ENCODE measurements at places on chromosomes 6 and 20. TPM values are rescaled to one million over a fixed set of nuclear protein-coding genes. Genes with fewer than 3 reads are reported as not detected.

DNA sequence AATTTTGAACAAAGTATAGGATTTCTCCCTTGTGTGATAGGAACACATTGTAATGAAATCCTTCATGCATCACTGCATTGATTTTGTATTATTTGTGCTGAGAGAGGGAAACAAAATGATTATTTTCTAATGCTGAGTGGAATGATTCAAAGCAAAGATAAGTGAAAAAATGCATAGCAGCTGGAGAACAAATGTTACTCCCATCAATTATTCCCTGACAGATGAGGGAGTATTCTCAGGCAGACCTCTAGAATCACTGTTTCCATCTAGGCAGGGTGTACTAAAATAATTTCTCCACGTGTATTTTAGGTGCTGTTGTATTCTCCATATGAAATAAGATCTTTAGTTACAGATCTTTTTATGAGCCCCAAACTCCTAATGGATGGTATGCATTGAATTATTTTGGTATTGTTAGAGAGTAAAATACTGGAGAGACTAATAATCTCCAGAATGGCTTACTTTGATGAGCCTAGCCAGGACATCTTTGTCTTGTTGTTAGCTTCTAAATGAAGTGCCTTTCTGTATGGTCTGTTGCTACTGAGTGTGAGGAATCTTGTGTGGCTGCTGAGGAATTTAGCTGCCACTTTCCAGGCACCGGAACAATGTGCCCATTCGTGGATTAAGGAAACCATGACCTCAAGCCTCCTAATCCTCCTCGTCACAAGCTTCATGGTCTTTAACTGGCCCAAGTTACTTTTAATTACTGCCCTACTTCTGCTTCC is 39.6 kb downstream of the RNF217 start:
- H3K36me3 ChIP-seq, result no peaks in the 10 kb centered on the region
- H3K4me1 ChIP-seq, result no peaks in the 10 kb centered on the region
- H3K27me3 ChIP-seq, result no peaks in the 10 kb centered on the region
- DNase-seq, result no peak
- H3K4me3 ChIP-seq, result no peak overlapping the region

DNA sequence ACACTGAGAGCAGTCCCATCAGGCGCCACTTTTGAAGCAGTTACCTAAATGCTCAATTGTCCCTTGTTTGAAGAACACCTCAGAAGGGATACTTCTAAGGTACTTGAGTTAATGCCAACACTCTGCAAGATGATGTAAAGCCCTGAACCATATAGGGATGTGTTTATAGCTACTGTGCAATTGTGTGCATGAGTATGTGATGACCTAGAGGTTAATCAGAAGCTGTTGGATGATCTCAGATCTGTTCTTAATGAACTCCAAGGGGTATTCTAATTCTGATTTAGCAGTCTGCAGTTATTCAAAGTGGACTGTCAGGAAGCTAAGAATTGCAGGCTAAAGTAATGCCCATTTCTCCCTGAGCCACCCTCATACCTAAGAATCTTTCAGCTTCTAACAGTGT is 158.3 kb downstream of the TMEM242 start:
- H3K36me3 ChIP-seq, result peaks cover 9% of the 10 kb centered on the region
- H3K27ac ChIP-seq, result no peak overlapping the region
- H3K27me3 ChIP-seq, result no peaks in the 10 kb centered on the region
- no peak for DNase-seq
- H3K4me1 ChIP-seq, result no peaks in the 10 kb centered on the region

DNA sequence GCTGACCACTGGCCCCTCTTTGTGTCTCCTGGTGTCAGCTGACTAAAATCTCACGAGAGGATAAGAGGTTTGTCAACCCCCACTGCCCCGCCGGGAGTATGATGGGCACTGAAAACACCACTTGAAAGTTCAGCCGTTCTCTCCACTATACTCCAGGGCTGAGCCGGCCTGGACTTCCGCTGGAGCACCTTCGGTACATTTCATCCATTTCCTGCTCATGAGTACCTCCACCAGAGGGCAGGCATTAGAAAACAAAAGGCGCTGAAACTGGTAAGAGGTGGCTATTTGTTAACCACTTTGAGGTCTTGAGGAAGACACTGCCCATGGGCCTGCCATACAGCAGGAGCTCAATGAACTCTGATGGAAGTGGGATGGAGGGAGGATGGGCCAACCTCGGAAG is 17.9 kb upstream of the ANKRD60 start:
- H3K4me1 ChIP-seq, result no peaks in the 10 kb centered on the region
- no peaks in the 10 kb centered on the region for H3K27me3 ChIP-seq
- no peak overlapping the region for H3K27ac ChIP-seq
- no peak for DNase-seq
- H3K36me3 ChIP-seq, result peaks cover 12% of the 10 kb centered on the region

DNA sequence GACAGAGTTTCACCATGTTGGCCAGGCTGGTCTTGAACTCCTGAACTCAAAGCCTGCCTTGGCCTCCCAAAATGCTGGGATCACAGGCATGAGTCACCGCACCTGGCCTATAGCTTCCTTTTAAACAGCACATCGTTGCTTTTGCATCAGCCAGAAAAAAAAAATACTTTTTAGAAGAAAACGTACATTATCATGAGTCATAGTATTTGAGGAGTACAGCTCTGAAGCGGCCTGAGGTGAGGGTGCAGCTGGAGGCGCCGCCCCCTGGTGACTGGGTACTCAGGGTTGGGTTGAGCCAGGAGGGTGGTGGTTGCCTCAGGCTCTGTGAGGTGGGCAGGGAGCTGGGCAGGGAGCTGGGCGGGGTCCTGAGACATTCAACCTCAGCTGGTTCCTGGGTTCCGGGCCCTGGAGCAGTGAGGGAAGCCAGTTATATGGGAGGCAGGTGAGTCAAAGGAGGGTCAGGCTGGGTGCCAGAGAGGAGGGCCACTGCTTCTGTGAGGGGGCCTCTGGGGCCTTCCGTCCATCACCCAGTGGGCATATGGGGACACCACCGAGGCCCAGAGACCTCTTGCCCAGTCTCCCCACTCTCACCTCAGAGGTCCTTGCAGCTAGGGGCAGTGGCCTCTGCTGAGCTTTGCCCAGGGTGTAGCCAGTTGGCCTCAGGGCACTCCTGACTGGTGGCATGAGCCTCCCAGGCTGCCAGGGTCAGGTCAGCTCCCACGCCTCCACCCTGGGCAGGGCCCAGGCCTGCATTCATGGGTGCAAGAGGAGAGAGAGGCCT is 11.7 kb upstream of the ID1 start:
- H3K27ac ChIP-seq, result peak overlapping the region; percentile 92

DNA sequence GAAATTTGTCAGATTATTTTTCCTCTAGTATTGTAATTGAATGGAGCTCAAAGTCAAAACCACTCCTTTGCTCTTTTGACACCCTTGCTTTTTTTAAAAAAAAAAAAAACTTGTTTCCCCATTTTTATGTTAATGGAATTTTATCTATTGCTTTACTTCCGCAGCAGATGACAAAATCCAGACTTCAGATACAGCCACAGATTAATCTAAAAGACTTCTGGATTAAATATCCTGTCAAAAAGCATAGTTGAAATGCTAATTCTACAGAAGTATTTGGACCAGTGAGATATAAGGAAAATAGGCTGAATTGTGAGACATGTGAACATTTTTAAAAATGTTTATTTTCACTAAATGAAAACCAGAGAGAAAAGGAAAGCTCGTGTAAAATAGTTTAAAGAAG is 341.4 kb downstream of the BMP2 start:
- DNase-seq, result no peak
- no peaks in the 10 kb centered on the region for H3K27me3 ChIP-seq
- no peaks in the 10 kb centered on the region for H3K4me1 ChIP-seq
- no peaks in the 10 kb centered on the region for H3K36me3 ChIP-seq
- H3K4me3 ChIP-seq, result no peak overlapping the region
- no peak overlapping the region for H3K27ac ChIP-seq

- no peaks in the 10 kb centered on the region for H3K4me1 ChIP-seq
- no peak overlapping the region for H3K4me3 ChIP-seq
- H3K27ac ChIP-seq, result no peak overlapping the region
- no peaks in the 10 kb centered on the region for H3K27me3 ChIP-seq
Measured at GRCh38 chr6:22113026-22113766, 183.6 kb downstream of the PRL start.

DNA sequence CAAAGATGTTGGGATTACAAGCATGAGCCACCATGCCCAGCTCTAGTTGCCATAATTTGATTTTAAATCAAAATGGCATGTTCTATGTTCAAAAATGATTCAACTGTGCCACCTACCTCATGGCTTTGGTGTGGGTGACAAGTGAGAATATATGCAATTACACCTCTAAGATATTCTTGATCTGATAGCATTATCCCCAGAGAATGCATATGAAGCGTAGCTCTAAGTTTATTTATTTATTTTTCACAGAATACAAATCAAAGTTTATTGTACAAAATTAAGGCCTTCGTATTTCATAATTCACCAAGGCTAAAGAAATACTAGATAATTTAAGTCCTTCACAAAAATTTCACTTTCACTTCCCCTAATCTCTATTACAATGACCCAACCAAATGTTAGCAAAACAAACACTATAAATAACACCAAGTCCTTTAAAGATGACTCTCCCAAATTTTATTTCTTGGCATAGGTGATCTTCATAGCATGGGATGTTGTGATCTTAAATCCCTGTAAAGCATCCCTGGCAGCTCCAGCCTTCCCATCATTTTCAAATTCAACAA is 205.9 kb upstream of the TAB2 start:
- no peaks in the 10 kb centered on the region for H3K27me3 ChIP-seq
- no peaks in the 10 kb centered on the region for H3K36me3 ChIP-seq
- no peak for DNase-seq
- no peak overlapping the region for H3K4me3 ChIP-seq
- no peaks in the 10 kb centered on the region for H3K4me1 ChIP-seq

DNA sequence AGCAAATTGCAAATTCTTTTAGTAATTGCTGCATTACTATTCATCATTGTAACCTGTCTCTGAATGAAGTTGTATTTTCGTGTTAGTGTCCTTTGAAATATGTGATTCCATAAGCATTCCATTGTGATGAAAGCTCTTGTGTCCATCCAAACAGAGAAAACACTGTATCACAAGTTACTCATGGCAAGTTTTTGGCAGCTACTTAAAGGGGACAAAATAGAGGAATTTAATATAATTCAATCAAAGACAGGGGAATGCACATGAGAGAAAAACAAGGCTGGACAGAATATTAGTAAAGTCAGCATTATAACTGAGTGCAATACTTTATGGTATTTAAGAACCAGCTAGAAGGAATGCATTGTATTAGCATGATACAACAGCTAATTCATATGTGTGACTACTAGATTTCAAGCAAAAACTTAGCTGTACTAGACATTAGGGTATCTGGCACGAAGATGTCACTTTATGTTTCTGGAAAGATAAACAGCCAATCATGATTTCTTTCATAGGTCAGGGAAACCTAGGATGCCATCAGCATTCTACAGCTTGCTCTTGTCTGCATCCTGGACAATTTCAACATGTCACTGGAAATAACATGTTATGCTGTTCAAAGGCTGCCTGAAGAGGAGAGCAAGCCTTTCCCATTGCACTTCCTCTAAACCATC is 270.6 kb upstream of the MARCKS start:
- no peaks in the 10 kb centered on the region for H3K4me1 ChIP-seq
- H3K4me3 ChIP-seq, result no peak overlapping the region
- no peak for DNase-seq
- H3K27ac ChIP-seq, result no peak overlapping the region
- no peaks in the 10 kb centered on the region for H3K36me3 ChIP-seq
- no peaks in the 10 kb centered on the region for H3K27me3 ChIP-seq

DNA sequence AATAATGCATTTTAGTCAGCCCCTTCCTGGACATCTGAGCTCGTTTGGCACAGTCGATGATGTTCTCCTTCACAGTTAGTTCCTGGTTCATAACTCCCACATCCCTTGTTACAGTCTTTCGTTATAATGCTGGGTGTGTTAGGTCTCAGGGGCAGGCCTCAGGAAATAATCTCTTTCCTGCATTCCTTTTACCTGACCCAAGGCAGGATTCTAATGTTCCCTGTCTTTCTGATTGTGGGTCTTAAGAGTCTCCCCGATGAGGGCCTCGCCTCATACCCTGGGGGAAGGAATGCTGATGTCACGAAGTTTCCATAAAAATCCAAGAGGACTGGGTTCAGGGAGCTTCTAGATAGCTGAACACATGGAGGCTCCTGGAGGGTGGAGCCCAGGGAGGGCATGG is 104.0 kb upstream of the CARMIL1 start:
- H3K4me1 ChIP-seq, result no peaks in the 10 kb centered on the region
- H3K4me3 ChIP-seq, result no peak overlapping the region
- no peak for DNase-seq
- H3K27ac ChIP-seq, result peak overlapping the region; percentile 72
- H3K27me3 ChIP-seq, result no peaks in the 10 kb centered on the region
- no peaks in the 10 kb centered on the region for H3K36me3 ChIP-seq

DNA sequence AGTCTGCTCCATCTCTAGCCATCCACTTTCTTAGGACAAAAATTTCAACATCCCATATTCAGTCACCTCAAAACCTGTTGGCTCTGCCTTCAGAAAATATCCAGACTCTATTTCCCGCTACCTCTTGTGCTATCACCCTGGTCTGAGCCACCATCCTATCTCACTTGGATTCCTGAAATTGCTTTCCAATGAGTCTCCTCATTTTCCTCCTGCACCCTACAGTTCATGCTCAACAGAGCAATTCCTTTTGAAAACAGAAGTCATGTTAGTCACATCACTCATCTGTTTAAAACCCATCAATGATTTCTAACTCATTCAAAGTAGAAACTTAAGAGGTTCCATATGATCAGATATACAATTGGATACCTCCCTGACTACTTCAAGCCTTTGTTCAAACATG is 229.9 kb downstream of the ADGRG6 start:
- DNase-seq, result no peak
- no peaks in the 10 kb centered on the region for H3K27me3 ChIP-seq
- H3K27ac ChIP-seq, result no peak overlapping the region
- H3K4me1 ChIP-seq, result no peaks in the 10 kb centered on the region

- peaks cover 5% of the 10 kb centered on the region for H3K36me3 ChIP-seq
- DNase-seq, result no peak
Measured at GRCh38 chr6:28395918-28396317, 3.6 kb downstream of the ZSCAN12 start.

- no peak for DNase-seq
- no peaks in the 10 kb centered on the region for H3K36me3 ChIP-seq
- H3K27ac ChIP-seq, result no peak overlapping the region
- H3K4me1 ChIP-seq, result peaks cover 3% of the 10 kb centered on the region
- H3K27me3 ChIP-seq, result no peaks in the 10 kb centered on the region
Measured at GRCh38 chr6:33451606-33452005, 2.8 kb upstream of the ZBTB9 start.

GRCh38 chr6:134703206-134703605 is 246.7 kb downstream of the ALDH8A1 start:
- H3K27me3 ChIP-seq, result peaks cover 2% of the 10 kb centered on the region
- H3K27ac ChIP-seq, result no peak overlapping the region
- H3K4me3 ChIP-seq, result no peak overlapping the region
- no peak for DNase-seq

The HLA-DOB gene
- polyA plus RNA-seq, result 4.6 TPM

The APCDD1L gene
- not detected for polyA plus RNA-seq

The C6orf58 gene
- 0.09 TPM for polyA plus RNA-seq

All from small intestine (tissue), 16 donors.